ENCODE measurements at places on chromosomes 6 and 20.

- DNase-seq = no peak
Measured at GRCh38 chr6:157813750-157814455, 9.1 kb upstream of the SNX9 start.

- no peak for DNase-seq
Measured at GRCh38 chr6:16740097-16740496, 21.2 kb downstream of the ATXN1 start.

DNA sequence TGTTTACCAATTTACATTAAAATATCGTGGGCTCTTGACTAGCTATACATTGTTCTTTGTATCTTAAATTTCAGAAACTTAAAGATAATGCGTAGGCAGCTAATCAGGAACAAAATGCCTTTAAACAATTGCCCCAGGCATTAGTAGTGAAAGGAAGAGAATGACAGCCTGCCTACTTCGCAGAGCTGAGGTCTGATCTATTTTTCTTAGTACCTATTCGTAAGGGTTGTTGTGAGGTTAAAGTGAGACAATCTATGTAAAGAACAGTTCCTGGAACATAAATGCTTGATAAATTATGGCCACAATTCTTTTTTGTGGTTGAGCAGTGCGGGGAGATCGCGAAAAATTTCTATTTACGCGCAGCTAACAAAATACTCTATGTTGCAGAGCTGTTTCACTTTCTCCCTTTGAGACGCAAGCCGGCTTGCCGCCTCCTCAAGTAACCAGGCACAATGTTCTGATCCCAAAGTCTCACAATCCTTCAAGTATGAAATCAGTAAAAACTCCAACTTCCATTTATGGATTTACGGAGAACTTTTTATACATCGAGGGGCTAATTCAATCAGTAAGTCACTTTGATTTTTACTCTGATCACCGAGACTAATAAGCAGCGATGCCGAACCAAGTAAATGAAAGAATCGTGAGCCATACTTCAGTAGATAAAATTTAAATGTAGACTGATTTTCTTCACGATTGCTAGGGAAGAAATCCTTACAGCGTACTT is 878 bp upstream of the PNRC1 start:
- DNase-seq = peak; percentile 40

DNA sequence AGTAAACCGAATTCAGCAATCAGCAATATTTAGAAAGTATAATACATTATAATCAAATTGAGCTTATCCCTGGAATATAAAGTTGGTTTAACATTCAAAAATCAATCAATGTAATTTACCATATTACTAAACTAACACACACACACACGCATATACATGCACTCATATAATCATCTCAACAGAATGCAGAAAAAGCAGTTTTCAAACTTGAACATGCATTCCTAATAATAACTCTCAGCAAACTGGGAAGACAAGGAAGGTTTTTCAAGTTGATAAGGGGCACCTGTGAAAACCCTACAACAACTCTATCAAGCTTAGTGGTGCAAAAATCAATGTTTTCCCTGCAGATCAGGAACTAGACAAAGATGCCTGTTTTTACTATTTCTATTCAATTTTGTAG is 4.7 kb downstream of the SIRPB2 start:
- DNase-seq = no peak

DNA sequence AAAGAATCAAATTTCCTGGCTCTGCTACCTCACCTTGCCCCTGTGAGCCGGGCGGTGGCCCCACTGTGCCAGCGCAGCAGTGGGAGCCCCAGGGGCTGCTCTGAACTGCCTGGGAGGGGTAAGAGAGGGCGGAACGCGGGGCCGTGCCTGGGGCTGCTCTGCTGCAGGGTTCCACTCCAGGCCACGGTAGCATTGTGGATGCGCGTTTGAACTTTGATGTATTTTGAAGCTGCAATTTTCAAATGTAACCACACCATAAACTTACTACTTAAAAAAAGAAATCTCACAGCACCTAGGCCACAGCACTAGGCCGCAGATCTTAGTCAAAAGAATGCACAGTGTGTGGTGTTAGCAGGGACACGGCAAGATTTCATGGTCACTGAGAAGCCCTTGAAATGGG is 57.5 kb downstream of the PRDM1 start:
- DNase-seq = no peak

DNA sequence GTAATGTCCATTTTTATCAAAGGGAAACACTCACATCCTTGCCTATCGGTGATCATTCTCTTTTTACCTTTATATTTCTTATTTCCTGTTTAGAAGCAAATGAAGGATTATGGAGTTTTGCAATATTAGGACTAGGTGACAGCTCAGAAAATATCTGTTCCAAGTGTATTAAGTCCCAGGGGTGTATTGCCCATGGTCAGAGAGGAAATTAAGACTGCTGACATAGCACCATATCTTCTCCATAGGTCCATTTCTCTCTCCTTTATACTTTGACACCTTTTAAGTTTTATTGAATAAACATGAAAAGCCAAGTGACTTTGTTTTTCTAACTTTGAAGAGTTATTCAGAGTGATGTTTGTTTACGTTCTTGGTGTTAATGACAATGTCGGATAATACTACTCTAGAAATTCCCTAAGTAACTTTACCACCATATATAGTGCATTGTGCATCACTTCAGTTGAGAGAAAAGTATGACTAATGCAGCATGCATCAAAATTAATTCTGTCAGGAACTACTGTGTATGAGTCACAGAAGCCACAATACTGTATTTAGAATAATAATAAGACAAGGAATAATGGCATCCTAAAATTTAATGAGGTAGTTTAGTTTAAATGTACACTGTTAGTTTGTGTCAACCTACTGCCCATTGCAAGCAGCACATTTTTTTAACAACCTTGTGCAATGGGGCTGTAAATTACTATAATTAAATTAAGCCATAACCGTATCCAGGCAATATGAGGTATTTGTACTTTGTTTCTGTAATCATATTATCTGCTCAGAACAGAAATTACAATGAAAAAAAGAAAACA is 474.4 kb upstream of the RNF217 start:
- DNase-seq = no peak

- no peak for DNase-seq
Measured at GRCh38 chr6:90297115-90297866, 648 bp upstream of the BACH2 start.

GRCh38 chr6:72290620-72291019 is 331.2 kb upstream of the KCNQ5 start:
- no peak for DNase-seq

DNA sequence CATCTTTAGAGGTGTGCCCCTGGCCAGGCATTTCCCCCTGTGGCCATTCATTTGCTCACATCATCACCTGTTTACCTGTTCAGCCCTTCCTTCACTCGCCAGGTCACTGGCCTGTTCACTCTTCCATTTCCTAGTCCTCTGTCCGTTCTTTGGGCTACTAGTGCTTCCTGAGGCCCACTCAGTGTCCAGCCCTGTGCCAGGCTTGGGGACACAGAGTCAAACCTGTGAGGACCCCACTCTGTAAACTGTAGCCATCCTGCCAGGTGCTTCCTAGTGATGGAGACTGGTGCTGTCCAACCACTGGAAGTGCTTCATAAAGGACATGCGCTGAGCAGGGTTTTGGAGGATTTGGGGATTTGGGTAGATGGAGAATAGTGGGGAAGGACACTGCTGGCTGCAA is 3.5 kb downstream of the DLGAP4 start:
- DNase-seq = no peak

GRCh38 chr6:127458222-127458621 is 967 bp downstream of the KIAA0408 start:
- DNase-seq = no peak

DNA sequence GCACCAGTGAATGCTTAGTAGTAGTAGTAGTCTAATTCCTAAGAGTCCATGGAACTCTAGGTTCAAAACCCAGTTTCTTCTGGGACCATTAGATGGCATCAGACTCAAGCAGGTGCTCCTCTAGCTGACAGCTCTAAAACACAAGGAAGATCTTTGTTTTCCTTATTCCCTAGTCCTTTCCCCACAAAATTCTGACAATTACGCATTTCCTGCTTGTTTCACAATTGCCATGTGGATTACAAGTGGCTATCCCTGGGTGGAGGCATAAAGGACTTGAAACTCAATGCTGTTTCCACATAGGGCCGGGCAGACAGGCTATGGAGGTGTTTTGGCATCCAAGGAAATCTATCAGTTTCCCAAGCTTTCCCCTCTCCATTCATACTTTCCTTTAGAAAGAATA is 9.2 kb upstream of the HLA-DOB start:
- DNase-seq = no peak

GRCh38 chr6:117947234-117947633 is 40.2 kb downstream of the SLC35F1 start:
- DNase-seq = no peak

DNA sequence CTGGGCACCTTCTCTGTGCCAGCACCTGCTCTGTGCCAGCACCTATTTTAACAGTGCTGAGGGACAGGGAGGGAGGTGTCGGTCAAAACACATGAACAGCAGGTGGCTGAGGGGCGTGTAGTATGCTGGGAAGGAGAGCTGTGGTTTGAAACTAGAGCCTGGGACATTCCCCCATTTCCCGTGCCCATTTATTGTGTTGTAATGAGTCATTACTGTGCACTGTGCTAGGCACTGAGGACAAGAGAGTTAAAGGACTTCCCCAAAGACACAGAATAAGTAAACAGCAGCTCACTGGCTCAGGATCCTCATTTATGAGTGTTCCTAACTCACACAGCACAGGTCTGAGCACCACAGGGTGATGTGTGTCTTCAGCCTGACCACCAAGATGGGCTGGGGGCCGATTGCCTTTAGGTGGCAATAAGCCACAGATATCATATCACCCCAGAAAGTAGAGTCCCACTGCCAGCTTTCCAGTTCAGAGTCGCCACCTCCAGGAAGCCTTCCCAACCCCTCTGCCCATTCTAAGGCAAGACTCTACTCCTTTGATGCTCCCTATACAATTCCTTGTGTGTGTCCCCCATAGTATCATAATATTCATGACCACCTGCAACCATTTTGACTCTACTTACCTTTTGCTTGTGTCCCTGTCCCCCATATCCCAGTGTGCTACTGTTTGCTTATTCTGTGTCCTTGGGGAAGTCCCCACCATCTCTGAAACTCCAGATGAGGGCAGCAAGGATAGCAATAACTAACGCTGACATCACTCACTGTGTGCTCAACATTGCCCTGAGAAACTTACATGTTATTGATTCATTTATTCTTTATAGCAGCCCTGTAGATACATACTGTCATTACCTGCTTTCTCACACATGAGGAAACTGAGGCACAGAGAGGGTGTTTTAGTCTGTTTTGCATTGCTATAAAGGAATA is 87.3 kb downstream of the TOX2 start:
- DNase-seq = no peak

GRCh38 chr6:155341130-155341828 is 27.0 kb upstream of the TFB1M start:
- no peak for DNase-seq

- no peak for DNase-seq
Measured at GRCh38 chr6:128039543-128039942, 138.7 kb upstream of the THEMIS start.

All from naive B cell (primary cell).